Activated CD4-positive, alpha-beta memory T cell treated with anti-CD3 and anti-CD28 coated beads for 36 hours (primary cell): ENCODE measurements at places on chromosomes 7 and 10. TPM values are rescaled to one million over a fixed set of nuclear protein-coding genes. Genes with fewer than 3 reads are reported as not detected.

Gene SLC18A2
- not detected for total RNA-seq

Gene SKAP2
- 11.2 TPM for total RNA-seq

Gene TSPAN13
- 0.41 TPM for total RNA-seq

Gene HOXA9
- total RNA-seq: 0.19 TPM

Gene SRGN
- total RNA-seq: 949 TPM

Gene ZNF503
- 0.56 TPM for total RNA-seq

Gene PTN
- not detected for total RNA-seq

Gene MSS51
- 2.5 TPM for total RNA-seq

Gene GPER1
- 0.22 TPM for total RNA-seq

GRCh38 chr10:127200646-127201045, 4.3 kb upstream of the INSYN2A start:
- no peaks in the 10 kb centered on the region for H3K36me3 ChIP-seq
- no peak for DNase-seq
- H3K4me1 ChIP-seq: no peaks in the 10 kb centered on the region

GRCh38 chr10:75137533-75138438, 26.3 kb downstream of the SAMD8 start:
- peak; percentile 63 for DNase-seq
- no peaks in the 10 kb centered on the region for H3K27me3 ChIP-seq
- peak overlapping the region; percentile 73 for H3K27ac ChIP-seq
- H3K4me3 ChIP-seq: no peak overlapping the region
- H3K4me1 ChIP-seq: peaks cover 33% of the 10 kb centered on the region

- H3K4me1 ChIP-seq: no peaks in the 10 kb centered on the region
- H3K27ac ChIP-seq: no peak overlapping the region
- H3K4me3 ChIP-seq: no peak overlapping the region
Measured at GRCh38 chr7:108598914-108599580, 29.4 kb downstream of the DNAJB9 start.

DNA sequence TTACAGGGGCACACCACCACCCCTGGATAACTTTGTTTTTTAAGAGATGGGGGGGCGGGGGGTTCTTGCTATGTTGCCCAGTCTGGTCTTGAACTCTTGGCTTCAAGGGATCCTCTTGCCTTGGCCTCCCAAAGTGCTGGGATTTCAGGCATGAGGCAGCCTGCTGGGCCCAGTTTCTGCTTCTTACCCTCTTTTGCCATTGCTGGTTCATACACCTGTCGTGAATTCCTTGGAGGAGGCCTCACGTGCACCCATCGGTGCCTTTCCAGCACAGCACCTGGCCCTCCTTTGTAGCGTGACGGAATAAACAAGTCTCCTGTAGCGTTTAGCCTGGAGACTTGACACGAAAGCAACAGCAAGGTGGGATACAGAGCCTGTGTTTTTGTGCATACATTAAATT, 75.5 kb downstream of the CARD11 start:
- H3K36me3 ChIP-seq: peaks cover 30% of the 10 kb centered on the region
- no peaks in the 10 kb centered on the region for H3K27me3 ChIP-seq
- no peak overlapping the region for H3K4me3 ChIP-seq
- H3K27ac ChIP-seq: no peak overlapping the region
- peaks cover 31% of the 10 kb centered on the region for H3K4me1 ChIP-seq

DNA sequence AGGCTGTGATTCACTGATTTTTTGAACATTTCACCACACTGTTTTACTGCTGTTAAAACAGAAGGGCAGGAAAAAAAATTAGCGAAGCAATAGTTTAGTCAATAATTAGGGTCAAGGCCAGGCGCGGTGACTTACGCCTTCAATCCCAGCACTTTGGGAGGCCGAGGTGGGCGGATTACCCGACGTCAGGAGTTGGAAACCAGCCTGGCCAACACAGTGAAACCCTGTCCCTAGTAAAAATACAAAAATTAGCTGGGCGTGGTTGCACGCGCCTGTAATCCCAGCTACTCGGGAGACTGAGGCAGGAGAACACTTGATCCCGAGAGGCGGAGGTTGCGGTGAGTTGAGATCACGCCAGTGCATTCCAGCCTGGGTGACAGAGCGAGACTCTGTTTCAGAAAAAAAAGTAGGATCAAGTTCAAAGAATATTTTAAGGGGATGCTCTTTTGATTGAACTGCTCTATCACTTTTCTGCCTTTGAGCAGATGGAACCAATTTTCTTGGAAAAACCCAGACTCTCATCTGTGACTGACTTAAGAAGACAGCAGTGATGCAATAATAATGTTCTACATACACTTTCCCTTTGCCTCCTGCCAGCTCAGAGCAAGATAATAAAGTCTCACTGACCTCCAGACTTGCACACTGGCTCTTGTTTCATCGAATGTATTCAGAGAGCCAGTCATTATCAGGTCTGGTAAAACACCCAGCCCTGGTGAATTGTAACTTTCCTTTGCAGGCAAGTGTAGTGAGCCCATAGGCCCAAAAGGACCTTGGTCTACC, 1.6 kb upstream of the PPA1 start:
- H3K27ac ChIP-seq: no peak overlapping the region
- H3K4me1 ChIP-seq: peaks cover 20% of the 10 kb centered on the region
- H3K27me3 ChIP-seq: peaks cover 2% of the 10 kb centered on the region
- no peak for DNase-seq

GRCh38 chr7:148478551-148478950, 112.0 kb upstream of the C7orf33 start:
- no peak for DNase-seq
- H3K27ac ChIP-seq: no peak overlapping the region
- H3K4me1 ChIP-seq: peaks cover 9% of the 10 kb centered on the region
- H3K4me3 ChIP-seq: no peak overlapping the region
- peaks cover 6% of the 10 kb centered on the region for H3K27me3 ChIP-seq

DNA sequence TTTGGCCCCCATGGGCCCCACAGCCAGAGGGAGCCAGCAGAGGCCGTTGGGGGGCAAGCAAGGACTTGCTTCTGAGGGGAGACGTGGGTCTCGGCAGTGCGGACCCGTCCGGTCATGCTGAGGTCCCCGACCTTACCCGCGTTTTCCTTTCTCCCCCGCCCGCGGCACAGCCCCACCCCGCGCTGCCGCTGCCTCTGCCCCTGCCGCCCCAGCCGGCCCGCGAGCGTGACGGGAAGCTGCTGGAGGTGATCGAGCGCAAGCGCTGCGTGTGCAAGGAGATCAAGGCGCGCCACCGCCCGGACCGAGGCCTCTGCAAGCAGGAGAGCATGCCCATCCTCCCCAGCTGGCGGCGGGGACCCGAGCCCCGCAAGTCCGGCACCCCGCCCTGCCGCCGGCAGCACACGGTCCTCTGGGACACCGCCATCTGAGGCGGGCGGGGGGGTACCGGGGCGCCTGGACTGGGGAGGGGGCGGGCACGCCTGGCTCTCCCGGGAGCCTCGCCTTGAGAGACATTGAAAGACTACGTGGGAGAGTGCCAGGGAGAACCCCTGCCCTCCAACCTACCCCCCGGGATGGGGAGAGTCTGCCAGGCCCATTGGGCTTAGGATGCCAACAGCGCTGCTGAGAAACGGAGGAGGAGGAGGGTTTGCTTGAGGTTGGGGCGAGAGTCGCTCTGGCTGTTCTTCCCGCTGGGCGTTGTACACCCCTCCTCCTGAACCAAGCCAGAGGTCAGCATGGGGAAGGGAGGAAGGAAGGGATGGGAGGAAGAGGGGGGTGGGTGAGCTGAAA, 9.9 kb downstream of the NYAP1 start:
- no peak overlapping the region for H3K27ac ChIP-seq
- H3K4me1 ChIP-seq: peaks cover 9% of the 10 kb centered on the region
- peak overlapping the region; percentile 64 for H3K4me3 ChIP-seq
- H3K27me3 ChIP-seq: peaks cover 1% of the 10 kb centered on the region
- H3K36me3 ChIP-seq: no peaks in the 10 kb centered on the region
- DNase-seq: peak; percentile 76

DNA sequence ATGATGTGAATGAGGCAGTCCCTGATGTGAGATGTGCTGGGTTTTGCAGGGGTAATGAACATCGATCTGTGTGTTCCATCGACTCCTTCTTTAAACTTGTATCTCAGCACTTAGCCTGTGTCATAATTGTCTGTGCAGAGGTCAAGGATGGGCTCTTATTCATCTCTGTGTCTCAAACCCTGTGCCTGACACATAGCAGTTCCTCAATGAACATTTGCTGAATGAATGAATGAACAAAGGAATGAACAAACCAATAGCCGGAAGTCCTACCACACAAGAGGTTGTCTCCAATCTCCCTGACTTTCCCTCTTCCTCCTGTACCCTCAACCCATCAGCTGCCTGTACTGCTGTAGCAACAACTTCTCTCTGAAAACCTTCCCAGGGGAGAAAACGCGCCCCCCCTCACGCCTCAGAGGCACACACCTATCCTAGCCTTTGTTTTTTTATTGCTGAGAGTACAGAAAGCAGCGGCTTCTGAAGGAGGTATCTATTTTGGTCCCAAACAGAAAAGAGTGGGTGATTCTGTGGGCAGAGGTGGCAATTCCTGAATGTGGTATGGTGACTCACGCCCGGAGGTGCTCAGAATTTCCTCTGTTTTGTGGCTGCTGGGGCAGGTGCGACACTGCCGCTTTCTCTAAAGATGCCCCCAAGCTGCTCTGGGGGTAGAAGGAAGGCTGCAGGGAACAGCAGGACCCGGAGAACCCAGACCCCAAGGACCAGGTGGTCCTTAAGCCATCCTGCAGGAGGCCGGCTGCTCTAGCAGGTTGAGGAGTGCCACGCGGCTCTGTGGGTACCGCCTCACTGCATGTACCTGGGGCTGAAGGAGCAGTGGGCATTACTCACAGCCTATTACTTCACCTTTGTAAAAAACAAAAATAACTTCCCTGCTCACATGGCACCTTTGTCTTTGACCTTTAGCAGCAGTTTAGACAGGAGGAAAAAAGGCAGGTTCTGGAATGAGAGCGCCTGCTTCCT, 9.6 kb downstream of the IL2RA start:
- H3K27me3 ChIP-seq: no peaks in the 10 kb centered on the region
- H3K27ac ChIP-seq: peak overlapping the region; percentile 98
- H3K4me1 ChIP-seq: peaks cover 86% of the 10 kb centered on the region
- peak; percentile 92 for DNase-seq
- H3K36me3 ChIP-seq: peaks cover 87% of the 10 kb centered on the region

GRCh38 chr7:55396233-55396785, 31.2 kb downstream of the LANCL2 start:
- H3K27me3 ChIP-seq: no peaks in the 10 kb centered on the region
- DNase-seq: no peak
- no peak overlapping the region for H3K27ac ChIP-seq

DNA sequence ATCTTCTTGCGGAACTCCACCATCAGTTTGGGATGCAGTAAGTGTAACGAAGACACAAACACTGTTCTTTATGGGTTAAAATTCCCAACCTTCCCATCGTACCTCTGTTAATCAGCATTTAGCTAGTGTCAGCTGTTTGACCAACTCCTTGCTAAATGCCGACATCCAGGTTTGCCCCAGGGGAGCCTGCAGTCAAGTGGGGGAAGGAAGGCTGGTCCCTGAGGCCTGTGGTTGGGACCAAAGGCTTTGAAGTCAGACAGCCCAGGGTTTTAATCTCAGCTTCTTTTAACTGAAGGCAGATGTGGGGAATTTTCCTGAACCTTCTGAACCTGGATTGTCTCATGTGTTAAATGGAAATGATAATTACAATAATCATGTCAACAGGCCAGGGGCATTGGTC, 443.7 kb downstream of the GLRX3 start:
- H3K4me1 ChIP-seq: no peaks in the 10 kb centered on the region
- H3K27ac ChIP-seq: no peak overlapping the region
- DNase-seq: no peak
- peaks cover 2% of the 10 kb centered on the region for H3K27me3 ChIP-seq
- no peak overlapping the region for H3K4me3 ChIP-seq
- no peaks in the 10 kb centered on the region for H3K36me3 ChIP-seq

DNA sequence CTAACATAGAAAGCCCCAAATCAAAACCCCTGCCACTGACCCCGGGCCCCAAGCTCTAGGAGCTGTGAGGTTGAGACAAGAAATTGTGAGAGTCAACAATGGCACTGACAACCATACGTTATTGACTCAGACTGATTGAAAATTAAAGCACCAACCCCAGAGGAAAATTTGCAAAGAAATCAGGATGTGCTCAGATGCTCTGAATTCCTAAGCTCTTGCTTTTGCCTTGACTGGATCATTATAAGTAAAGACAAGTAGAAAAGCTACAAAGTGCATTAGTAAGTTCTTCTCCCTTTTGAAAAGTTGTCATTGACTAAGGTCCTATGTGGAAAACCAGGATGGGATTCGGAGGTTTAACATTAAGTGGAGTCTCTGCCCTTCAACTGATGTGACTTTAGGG, 130.2 kb downstream of the SAMD9 start:
- DNase-seq: no peak
- H3K4me3 ChIP-seq: no peak overlapping the region
- H3K27me3 ChIP-seq: peaks cover 11% of the 10 kb centered on the region

- peaks cover 89% of the 10 kb centered on the region for H3K4me1 ChIP-seq
- H3K27me3 ChIP-seq: no peaks in the 10 kb centered on the region
- peak overlapping the region; percentile 3 for H3K4me3 ChIP-seq
- DNase-seq: peak; percentile 63
Measured at GRCh38 chr10:14586901-14587300, 187.8 kb downstream of the FAM107B start.

DNA sequence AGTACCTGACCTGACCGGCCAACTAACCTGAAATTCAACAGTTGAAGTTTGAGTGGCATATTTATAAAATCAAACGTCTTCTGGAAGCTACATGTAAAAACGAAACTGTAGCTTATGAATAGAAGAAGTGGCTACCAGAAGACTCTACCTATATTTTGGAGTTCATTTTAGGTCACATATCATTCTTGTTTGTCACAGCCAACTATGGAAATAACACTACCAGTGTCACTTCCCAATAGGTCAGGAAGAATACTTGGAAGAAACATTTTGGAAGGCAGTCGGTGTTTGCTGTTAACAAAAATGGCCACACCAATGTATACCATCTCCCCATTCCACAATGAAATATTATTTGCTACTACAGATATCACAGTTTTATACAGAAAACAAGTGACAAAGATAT, 12.6 kb downstream of the TWIST1 start:
- no peak overlapping the region for H3K4me3 ChIP-seq
- no peaks in the 10 kb centered on the region for H3K36me3 ChIP-seq
- H3K4me1 ChIP-seq: peaks cover 7% of the 10 kb centered on the region
